ENCODE measurements at places on chromosomes 12 and 14.
A peak's percentile ranks its signal among the peaks of the same experiment; 100 is the strongest.

DNA sequence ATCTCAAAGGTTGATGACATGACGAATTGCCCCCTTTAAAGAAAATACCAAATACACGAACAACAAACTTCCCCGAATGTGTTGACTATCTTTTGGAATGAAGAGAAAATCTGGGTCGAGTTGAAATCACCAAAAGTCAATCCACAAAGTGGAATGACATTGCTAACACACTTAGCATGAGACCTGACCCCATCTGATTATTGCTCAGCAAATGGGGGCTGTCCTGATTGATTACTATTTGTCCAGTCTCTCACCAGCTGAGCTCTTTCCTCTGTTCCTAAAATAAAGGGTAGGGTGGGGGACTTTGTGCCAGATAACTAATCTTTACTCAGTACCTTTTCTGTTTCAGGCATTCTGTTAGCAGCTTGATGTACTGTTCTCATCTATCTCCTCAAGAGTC lies 223.4 kb downstream of the APAF1 start:
- H3K27ac ChIP-seq: no peak overlapping the region
- H3K36me3 ChIP-seq: no peaks in the 10 kb centered on the region
- DNase-seq: no peak
- H3K4me1 ChIP-seq: no peaks in the 10 kb centered on the region
- H3K4me3 ChIP-seq: no peak overlapping the region

DNA sequence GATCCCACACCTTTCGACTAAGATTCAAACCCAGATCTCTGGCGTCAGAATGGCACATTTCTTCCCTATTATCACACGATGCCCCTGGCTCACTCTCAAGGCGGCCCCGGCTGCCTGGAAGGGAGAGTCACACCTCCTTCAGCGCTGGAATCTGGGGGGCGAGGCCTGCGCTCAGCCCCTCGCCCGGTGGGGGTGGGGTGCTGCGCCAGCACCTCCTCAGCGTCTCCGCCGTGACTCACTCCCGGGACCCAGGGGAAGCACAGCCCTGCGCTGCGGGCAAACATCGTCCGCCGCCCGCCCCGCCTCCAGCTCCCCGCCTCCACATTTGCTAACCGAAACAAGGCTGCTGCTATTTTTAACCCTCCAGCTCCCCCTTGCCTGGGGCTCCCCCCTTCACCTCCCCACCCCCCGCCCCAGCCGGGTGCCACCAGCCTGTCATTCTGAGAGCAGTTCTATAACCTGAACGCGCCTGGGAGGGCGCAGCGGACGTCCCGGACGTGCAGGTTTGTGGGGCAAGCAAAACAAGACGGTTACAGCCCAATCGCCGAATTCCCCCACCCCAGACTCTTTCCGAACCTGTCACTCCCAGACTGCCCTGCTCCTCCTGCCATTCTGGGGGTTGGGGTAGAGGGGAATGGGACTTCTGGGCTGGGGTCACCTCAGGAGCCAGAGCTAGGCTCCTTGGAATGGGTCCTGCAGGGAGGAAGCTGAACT lies 6.7 kb downstream of the HDAC7 start:
- H3K4me1 ChIP-seq: peaks cover 73% of the 10 kb centered on the region
- peaks cover 2% of the 10 kb centered on the region for H3K36me3 ChIP-seq
- peak overlapping the region; percentile 51 for H3K4me3 ChIP-seq
- peak overlapping the region; percentile 97 for H3K27ac ChIP-seq

DNA sequence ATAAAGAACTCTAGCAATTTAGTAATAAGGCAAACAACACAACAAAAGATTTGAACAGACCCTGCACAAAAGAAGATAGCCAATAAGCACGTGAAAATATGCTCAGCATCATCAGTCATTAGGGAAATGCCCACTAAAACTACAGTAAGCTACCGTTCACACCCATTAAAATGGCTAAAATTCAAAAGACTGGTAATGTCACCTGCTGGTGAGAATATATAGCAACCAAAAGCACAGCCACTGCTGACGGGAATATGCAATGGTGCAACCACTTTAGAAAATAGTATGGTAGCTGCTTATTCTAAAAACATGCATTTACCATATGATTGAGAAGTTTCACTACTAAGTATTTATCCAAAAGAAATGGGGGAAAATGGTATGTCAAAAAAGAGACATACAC lies 74.9 kb downstream of the DPF3 start:
- H3K27me3 ChIP-seq: peaks cover 7% of the 10 kb centered on the region
- H3K36me3 ChIP-seq: peaks cover 1% of the 10 kb centered on the region
- DNase-seq: no peak
- H3K4me1 ChIP-seq: peaks cover 7% of the 10 kb centered on the region
- no peak overlapping the region for H3K27ac ChIP-seq

- H3K36me3 ChIP-seq: no peaks in the 10 kb centered on the region
- H3K27me3 ChIP-seq: peaks cover 1% of the 10 kb centered on the region
- H3K27ac ChIP-seq: no peak overlapping the region
- H3K4me3 ChIP-seq: no peak overlapping the region
- DNase-seq: no peak
Measured at GRCh38 chr14:53180272-53181221, 27.4 kb upstream of the DDHD1 start.

DNA sequence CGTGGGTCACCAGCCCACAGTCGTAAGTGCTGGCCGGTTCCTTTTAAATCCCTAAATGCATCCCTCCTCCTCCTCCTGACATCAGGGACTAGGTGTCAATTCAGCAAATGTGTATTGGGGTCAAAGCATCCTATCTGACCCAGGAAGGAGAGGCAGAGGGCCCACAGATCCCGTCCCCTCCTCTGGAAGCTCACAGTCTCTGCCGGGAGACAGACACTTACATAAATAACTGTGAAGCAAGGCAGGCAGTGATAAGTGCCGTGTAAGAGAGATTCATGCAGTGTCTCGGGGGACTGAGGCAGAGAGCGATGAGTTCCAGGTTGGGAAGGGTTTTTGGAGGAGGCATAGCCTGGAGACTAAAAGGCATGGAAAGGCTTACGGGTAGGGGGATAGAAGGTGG lies 44.1 kb downstream of the HRK start:
- peaks cover 10% of the 10 kb centered on the region for H3K36me3 ChIP-seq
- H3K4me1 ChIP-seq: no peaks in the 10 kb centered on the region
- DNase-seq: no peak
- no peak overlapping the region for H3K4me3 ChIP-seq
- H3K27ac ChIP-seq: no peak overlapping the region
- no peaks in the 10 kb centered on the region for H3K27me3 ChIP-seq

- H3K4me3 ChIP-seq: no peak overlapping the region
- peaks cover 8% of the 10 kb centered on the region for H3K4me1 ChIP-seq
- DNase-seq: no peak
- no peaks in the 10 kb centered on the region for H3K27me3 ChIP-seq
- H3K27ac ChIP-seq: no peak overlapping the region
Measured at GRCh38 chr12:130644566-130644965, 71.5 kb downstream of the RIMBP2 start.

DNA sequence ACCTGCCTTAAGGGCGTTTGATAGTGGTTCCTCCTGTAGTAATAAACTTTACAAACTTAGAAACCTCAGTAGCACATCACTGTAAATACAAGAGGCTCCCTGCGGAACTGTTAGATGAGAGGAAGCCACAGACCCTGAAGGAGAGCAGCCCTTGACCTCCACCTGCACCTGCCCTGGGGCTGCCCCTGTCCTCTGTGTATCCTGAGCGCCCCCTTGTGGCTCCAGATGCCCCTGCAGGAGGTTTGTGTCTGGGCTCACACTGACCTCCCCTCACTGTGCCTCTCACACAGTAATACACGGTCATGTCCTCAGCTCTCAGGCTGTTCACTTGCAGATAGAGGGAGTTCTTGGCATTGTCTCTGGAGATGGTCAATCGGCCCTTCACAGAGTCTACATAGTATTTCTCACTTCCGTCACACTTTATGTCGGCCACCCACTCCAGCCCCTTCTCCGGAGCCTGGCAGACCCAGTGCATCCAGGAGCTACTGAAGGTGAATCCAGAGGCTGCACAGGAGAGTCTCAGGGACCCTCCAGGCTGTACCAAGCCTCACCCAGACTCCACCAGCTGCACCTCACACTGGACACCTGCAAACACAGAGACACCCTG lies 1059.8 kb downstream of the TMEM121 start:
- DNase-seq: no peak
- no peaks in the 10 kb centered on the region for H3K27me3 ChIP-seq
- no peak overlapping the region for H3K27ac ChIP-seq
- H3K36me3 ChIP-seq: no peaks in the 10 kb centered on the region

DNA sequence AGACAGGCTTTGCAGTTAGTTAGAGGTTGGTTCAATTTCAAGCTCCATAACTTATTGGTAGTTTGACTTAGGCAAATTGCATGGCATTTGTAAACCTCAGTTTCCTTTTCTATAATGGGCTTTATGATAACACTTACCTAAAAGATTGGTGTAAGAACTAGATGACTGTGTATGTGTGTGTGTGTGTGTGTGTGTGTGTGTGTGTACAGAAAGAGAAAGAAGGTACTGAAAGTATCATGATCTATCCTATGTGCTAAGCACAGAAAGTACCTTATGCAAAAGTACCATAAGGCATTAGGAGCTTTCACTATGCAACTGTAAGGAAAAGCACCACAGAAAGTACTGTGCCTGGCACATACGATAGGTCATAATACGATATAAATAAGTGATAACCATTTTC lies 304.3 kb upstream of the KITLG start:
- H3K36me3 ChIP-seq: no peaks in the 10 kb centered on the region
- no peak overlapping the region for H3K4me3 ChIP-seq
- H3K27me3 ChIP-seq: no peaks in the 10 kb centered on the region
- peaks cover 11% of the 10 kb centered on the region for H3K4me1 ChIP-seq
- no peak overlapping the region for H3K27ac ChIP-seq

GRCh38 chr12:97312570-97313135 lies 150.0 kb upstream of the RMST start:
- no peaks in the 10 kb centered on the region for H3K27me3 ChIP-seq
- no peaks in the 10 kb centered on the region for H3K36me3 ChIP-seq
- DNase-seq: no peak
- H3K27ac ChIP-seq: no peak overlapping the region
- peaks cover 6% of the 10 kb centered on the region for H3K4me1 ChIP-seq
- H3K4me3 ChIP-seq: no peak overlapping the region

DNA sequence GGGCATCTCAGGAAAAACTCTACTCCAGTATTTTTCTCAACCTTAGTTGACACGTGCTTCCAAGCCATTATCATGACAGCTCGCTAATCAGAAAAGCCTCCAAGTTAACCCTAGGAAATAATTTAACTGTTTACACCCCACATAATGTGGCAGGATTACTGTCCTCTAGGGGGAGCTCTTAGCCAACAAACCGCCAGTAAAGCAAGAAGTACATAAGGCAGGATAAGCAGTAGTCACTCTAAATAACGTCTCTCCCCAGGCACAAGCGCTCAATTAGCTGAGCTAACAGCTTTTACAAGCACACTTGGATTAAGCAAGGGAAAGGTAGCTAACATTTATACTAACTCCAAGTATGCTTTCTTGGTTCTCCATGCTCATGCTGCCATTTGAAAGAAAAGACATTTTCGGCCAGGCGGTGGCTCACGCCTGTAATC lies 22.8 kb downstream of the APOBEC1 start:
- no peaks in the 10 kb centered on the region for H3K36me3 ChIP-seq
- H3K27ac ChIP-seq: peak overlapping the region; percentile 33
- DNase-seq: no peak
- no peaks in the 10 kb centered on the region for H3K27me3 ChIP-seq

DNA sequence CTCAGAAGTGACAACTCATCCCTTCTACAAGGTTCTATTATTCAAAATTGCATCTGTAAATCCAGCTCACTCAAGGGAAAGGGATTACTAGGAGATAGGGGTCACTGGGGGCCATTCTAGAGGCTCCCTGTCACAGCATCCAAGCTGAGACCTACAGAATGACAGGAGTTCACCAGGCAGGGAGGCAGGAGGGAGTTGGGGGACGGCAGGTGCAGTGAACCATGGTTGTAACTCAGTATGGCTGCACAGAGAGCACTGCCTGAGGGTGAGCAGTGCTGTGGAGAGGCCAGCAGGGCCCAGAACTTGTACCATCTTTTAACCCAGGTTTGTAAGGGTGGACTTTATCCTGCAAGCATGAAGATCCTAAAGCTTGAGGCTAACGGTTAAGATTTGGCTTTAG lies 37.9 kb upstream of the SINHCAF start:
- DNase-seq: no peak
- H3K27ac ChIP-seq: peak overlapping the region; percentile 93
- no peaks in the 10 kb centered on the region for H3K27me3 ChIP-seq
- peaks cover 34% of the 10 kb centered on the region for H3K4me1 ChIP-seq

GRCh38 chr12:51974646-51975045 lies 23.1 kb downstream of the ACVR1B start:
- DNase-seq: no peak
- peaks cover 24% of the 10 kb centered on the region for H3K4me1 ChIP-seq
- H3K27me3 ChIP-seq: no peaks in the 10 kb centered on the region
- H3K4me3 ChIP-seq: no peak overlapping the region

DNA sequence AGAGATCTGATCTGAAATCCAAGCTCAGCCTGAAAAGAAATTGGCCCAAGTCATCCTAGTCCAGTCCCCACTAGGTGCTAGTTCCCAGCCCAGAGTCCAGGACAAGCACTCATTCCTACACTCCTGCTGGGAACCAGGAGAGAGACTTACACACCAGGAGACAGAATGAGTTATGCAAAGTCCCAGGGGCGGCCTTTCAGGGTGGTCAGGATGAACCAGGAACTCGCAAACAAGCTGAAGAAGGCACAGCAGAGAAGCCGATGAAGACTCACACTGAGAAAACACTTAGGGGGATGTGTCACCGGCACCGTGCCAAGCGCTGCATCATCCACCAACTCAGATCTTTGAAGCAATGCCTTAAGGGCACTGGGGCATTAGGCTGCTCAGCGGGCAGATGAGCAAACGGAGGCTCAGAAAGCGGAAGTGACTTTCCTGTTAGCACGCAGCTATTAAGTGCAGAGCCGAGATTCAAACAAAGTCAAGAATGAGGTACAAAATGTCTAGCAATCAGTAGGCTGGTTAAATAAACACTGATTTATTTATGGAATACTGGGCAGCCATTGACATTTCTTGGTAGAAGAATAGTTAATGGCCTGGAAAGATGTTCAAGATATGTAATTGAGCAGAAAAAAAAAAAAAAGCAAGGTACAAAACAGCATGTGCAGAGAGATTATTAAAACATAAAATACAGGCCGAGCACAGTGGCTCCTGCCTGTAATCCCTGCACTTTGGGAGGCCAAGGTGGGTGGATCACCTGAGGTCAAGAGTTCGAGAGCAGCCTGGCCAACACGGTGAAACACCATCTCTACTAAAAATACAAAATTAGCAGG lies 78.7 kb downstream of the LRRC74A start:
- no peak overlapping the region for H3K4me3 ChIP-seq
- peak overlapping the region; percentile 82 for H3K27ac ChIP-seq
- no peaks in the 10 kb centered on the region for H3K36me3 ChIP-seq
- H3K27me3 ChIP-seq: peaks cover 3% of the 10 kb centered on the region
- peaks cover 22% of the 10 kb centered on the region for H3K4me1 ChIP-seq
- DNase-seq: no peak

- peaks cover 7% of the 10 kb centered on the region for H3K36me3 ChIP-seq
- H3K4me3 ChIP-seq: no peak overlapping the region
- DNase-seq: no peak
- peaks cover 13% of the 10 kb centered on the region for H3K4me1 ChIP-seq
- no peaks in the 10 kb centered on the region for H3K27me3 ChIP-seq
Measured at GRCh38 chr12:120873226-120873625, 30.9 kb downstream of the SPPL3 start.

GRCh38 chr14:104800015-104800770 lies 708 bp upstream of the ZBTB42 start:
- H3K4me3 ChIP-seq: peak overlapping the region; percentile 74
- peaks cover 25% of the 10 kb centered on the region for H3K4me1 ChIP-seq
